ENCODE measurements at places on chromosomes 2 and 18.

- no peaks in the 10 kb centered on the region for H3K27me3 ChIP-seq
- H3K36me3 ChIP-seq: peaks cover 22% of the 10 kb centered on the region
- no peaks in the 10 kb centered on the region for H3K4me1 ChIP-seq
These were observed 161.9 kb upstream of the DAPL1 start for GRCh38 chr2:158633261-158633660.

- H3K27ac ChIP-seq: no peak overlapping the region
- H3K27me3 ChIP-seq: no peaks in the 10 kb centered on the region
- DNase-seq: no peak
- H3K36me3 ChIP-seq: peaks cover 6% of the 10 kb centered on the region
- no peak overlapping the region for H3K4me3 ChIP-seq
- peaks cover 32% of the 10 kb centered on the region for H3K4me1 ChIP-seq
These were observed 31.7 kb upstream of the SERTAD2 start for GRCh38 chr2:64685430-64685829.

GRCh38 chr18:998936-999335 lies 94.3 kb downstream of the ADCYAP1 start:
- no peaks in the 10 kb centered on the region for H3K36me3 ChIP-seq
- H3K27me3 ChIP-seq: peaks cover 1% of the 10 kb centered on the region
- no peak overlapping the region for H3K4me3 ChIP-seq
- no peak for DNase-seq
- H3K27ac ChIP-seq: no peak overlapping the region

DNA sequence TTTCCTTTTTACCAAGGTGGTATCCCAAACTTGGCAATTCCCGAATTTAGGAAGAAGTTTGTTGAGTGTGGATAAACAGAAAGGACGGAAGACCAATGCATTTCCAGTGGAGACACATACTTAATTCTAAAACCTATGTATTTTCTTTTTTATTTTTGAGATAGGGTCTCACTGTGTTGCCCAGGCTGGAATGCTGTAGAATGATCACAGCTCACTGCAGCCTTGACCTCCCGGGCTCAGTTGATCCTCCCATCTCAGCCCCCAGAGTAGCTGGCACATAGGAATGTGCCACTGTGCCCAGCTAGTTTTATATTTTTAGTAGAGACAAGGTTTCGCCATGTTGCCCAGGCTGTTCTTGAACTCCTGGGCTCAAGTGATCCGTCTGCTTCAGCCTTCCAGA lies 90.3 kb downstream of the COX7A2L start:
- no peak overlapping the region for H3K27ac ChIP-seq
- DNase-seq: no peak
- H3K36me3 ChIP-seq: peaks cover 8% of the 10 kb centered on the region
- no peaks in the 10 kb centered on the region for H3K27me3 ChIP-seq
- peaks cover 14% of the 10 kb centered on the region for H3K4me1 ChIP-seq

DNA sequence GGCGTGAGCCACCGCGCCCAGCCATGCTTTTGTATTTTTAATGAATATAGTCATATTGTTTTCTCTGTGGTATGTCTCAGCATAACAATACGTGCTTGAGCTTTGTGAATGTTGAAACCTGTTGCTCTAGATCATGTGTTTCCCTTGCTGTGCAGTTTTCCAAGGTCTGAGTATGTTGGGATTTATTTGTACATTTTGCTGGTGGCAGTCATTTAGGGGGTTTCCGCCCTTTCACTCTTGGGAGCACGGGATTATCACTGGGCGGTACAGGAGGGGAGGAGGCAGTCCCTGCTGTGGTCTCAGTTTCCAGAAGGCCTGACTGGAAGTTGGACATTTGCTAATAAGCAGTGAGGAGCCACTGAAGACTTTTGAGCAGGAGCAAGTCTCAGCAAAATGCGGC lies 24.9 kb upstream of the CATIP start:
- H3K4me3 ChIP-seq: no peak overlapping the region
- DNase-seq: no peak
- peaks cover 3% of the 10 kb centered on the region for H3K4me1 ChIP-seq
- no peaks in the 10 kb centered on the region for H3K27me3 ChIP-seq
- no peaks in the 10 kb centered on the region for H3K36me3 ChIP-seq

DNA sequence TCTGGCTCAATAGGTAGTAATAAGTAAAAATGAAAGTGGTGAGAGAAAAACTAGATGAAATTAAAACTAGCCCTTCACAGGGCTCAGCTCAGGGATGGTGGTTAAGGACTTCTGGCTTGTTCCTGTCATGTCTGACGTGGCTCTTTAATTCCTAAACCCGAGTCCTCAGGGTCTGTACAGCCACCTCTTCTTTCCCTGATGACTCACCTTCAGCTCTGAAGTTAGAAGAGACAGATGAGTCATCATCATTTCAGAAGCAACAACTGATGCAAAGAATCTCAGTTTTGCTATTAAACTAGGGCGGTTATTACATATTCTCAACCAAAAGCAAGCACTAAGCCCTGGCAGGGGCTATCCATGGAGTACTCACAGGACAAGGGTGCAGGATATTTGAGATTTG lies 24.0 kb upstream of the ITGB6 start:
- peak; percentile 43 for DNase-seq
- H3K27ac ChIP-seq: peak overlapping the region; percentile 50
- no peaks in the 10 kb centered on the region for H3K36me3 ChIP-seq
- no peak overlapping the region for H3K4me3 ChIP-seq

- DNase-seq: peak; percentile 86
- H3K4me1 ChIP-seq: peaks cover 26% of the 10 kb centered on the region
- peak overlapping the region; percentile 3 for H3K4me3 ChIP-seq
- no peaks in the 10 kb centered on the region for H3K36me3 ChIP-seq
- H3K27me3 ChIP-seq: peaks cover 37% of the 10 kb centered on the region
These were observed 128.7 kb downstream of the LYPD6B start for GRCh38 chr2:149167001-149167780.

DNA sequence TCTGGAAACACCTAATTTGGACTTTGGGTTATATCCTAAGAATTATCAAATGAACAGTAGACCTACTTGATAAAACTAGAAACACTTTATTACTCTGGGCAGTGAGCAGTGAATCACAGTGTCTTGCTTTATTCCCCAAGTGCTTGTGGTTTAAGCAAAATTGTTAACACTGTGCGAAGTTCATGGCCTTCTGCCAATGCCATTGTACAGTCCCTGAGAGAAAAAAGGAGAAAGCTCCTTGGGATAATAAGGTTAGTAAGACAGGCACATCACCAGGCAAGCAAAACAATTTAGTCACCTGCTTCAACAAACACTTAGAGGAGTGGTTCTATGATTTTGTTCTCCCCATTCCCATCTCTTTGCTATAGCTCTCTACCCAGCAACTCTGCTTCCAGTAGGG lies 39.8 kb downstream of the ADCYAP1 start:
- H3K4me1 ChIP-seq: no peaks in the 10 kb centered on the region
- H3K36me3 ChIP-seq: no peaks in the 10 kb centered on the region
- no peaks in the 10 kb centered on the region for H3K27me3 ChIP-seq
- DNase-seq: no peak
- no peak overlapping the region for H3K4me3 ChIP-seq

GRCh38 chr18:13559754-13560153 lies 166.6 kb downstream of the FAM210A start:
- H3K27me3 ChIP-seq: no peaks in the 10 kb centered on the region
- H3K36me3 ChIP-seq: peaks cover 8% of the 10 kb centered on the region
- peaks cover 57% of the 10 kb centered on the region for H3K4me1 ChIP-seq
- no peak overlapping the region for H3K27ac ChIP-seq
- no peak overlapping the region for H3K4me3 ChIP-seq

GRCh38 chr18:13331846-13332245 lies 113.3 kb downstream of the LDLRAD4 start:
- peaks cover 8% of the 10 kb centered on the region for H3K36me3 ChIP-seq
- no peak overlapping the region for H3K4me3 ChIP-seq
- peaks cover 19% of the 10 kb centered on the region for H3K4me1 ChIP-seq
- H3K27ac ChIP-seq: no peak overlapping the region

DNA sequence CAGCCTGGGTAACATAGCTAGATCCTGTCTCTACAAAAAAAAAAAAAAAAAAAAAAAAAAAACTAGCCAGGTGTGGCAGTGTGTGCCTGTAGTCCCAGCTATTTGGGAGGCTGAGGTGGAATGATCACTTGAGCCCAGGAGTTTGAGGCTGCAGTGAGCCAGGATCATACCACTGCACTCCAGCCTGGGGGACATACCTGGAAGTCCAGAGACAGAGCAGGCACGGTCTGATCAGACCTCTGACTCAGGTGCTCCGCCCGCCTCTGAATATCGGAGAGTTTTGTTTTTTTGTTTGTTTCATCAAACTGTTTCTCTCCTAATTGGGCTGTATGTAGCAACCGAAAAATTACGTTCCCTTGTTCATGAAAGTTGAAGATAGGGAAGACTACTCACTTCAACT lies 49.2 kb downstream of the RASGRP3 start:
- peaks cover 10% of the 10 kb centered on the region for H3K4me1 ChIP-seq
- DNase-seq: no peak
- no peak overlapping the region for H3K27ac ChIP-seq
- H3K27me3 ChIP-seq: no peaks in the 10 kb centered on the region

- no peaks in the 10 kb centered on the region for H3K4me1 ChIP-seq
- DNase-seq: no peak
- no peak overlapping the region for H3K4me3 ChIP-seq
- no peaks in the 10 kb centered on the region for H3K36me3 ChIP-seq
- H3K27ac ChIP-seq: no peak overlapping the region
- peaks cover 21% of the 10 kb centered on the region for H3K27me3 ChIP-seq
These were observed 558.3 kb downstream of the PLCL1 start for GRCh38 chr2:198362740-198363139.

GRCh38 chr18:48274301-48274700 lies 134.9 kb downstream of the ZBTB7C start:
- no peak overlapping the region for H3K27ac ChIP-seq
- H3K4me3 ChIP-seq: no peak overlapping the region
- H3K27me3 ChIP-seq: peaks cover 2% of the 10 kb centered on the region
- H3K36me3 ChIP-seq: no peaks in the 10 kb centered on the region
- DNase-seq: no peak
- H3K4me1 ChIP-seq: no peaks in the 10 kb centered on the region

- no peaks in the 10 kb centered on the region for H3K36me3 ChIP-seq
- no peak overlapping the region for H3K4me3 ChIP-seq
These were observed 2.1 kb upstream of the SNED1 start for GRCh38 chr2:240996161-240996833.

Measured in activated CD8-positive, alpha-beta T cell treated with anti-CD3 and anti-CD28 coated beads for 36 hours (primary cell).